GOT3 (cell line): ENCODE measurements at places on chromosomes 4 and X.

GRCh38 chr4:67712000-67712625 is 11.2 kb upstream of the UBA6 start:
- DNase-seq = no peak

- DNase-seq = no peak
Observed at GRCh38 chrX:39745818-39746217, 351.9 kb downstream of the BCOR start.

- no peak for DNase-seq
Observed at GRCh38 chr4:121370729-121371325, 10.0 kb downstream of the QRFPR start.

DNA sequence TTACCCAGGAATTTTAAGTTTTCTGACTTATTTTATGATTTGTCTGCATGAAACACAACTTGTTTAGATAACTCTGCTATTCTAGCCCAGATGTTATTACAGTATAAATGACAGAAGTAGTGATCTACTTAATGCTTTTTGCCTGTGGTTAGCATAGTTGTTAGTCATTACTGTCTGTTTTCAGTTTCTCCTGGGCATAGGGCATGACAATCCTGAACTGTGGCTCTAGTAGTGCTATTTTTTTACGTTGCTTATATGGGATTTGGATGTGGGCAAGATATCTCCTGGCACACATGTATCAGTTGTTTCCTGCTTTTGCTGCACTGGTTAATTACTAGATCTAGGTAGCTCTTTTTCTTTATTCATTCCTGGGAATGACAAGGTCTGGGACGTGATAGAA is 1005.8 kb downstream of the PCDH18 start:
- no peak for DNase-seq
